Bronchus fibroblast of lung (primary cell): ENCODE measurements at places on chromosomes 13 and 19. TPM values are rescaled to one million over a fixed set of nuclear protein-coding genes. Genes with fewer than 3 reads are reported as not detected.

SEMA6B gene
- 0.45 and 0.67 TPM in 2 replicates for total RNA-seq

RAB3A gene
- total RNA-seq = 0.67 and 1.0 TPM in 2 replicates

ZNF587 gene
- total RNA-seq = 8.5 and 13.4 TPM in 2 replicates

WDR88 gene
- not detected in 2 replicates for total RNA-seq

FSD1 gene
- total RNA-seq = 24.4 and 28.6 TPM in 2 replicates

NCCRP1 gene
- not detected in 2 replicates for total RNA-seq

SHISA2 gene
- total RNA-seq = 0.17 and 0.30 TPM in 2 replicates

ALG11 gene
- 8.9 and 16.5 TPM in 2 replicates for total RNA-seq

TNFSF13B gene
- total RNA-seq = 0.74 and 2.5 TPM in 2 replicates

CXCL17 gene
- total RNA-seq = not detected in 2 replicates

C13orf46 gene
- total RNA-seq = not detected in 2 replicates

ZNF69 gene
- 1.8 and 2.7 TPM in 2 replicates for total RNA-seq

ZNF836 gene
- total RNA-seq = 3.2 and 4.8 TPM in 2 replicates

CD37 gene
- not detected in 2 replicates for total RNA-seq

ZNF468 gene
- total RNA-seq = 8.3 and 8.9 TPM in 2 replicates

ZNF763 gene
- total RNA-seq = 0.17 and 0.59 TPM in 2 replicates

SHFL gene
- total RNA-seq = 10.7 and 11.4 TPM in 2 replicates

FCHO1 gene
- 1.0 and 1.8 TPM in 2 replicates for total RNA-seq

LILRB3 gene
- total RNA-seq = not detected in 2 replicates

MTUS2 gene
- total RNA-seq = not detected in 2 replicates

MEDAG gene
- 3.4 and 3.9 TPM in 2 replicates for total RNA-seq

CCDC122 gene
- 1.2 and 4.2 TPM in 2 replicates for total RNA-seq

CYP4F22 gene
- not detected in 2 replicates for total RNA-seq

FCGBP gene
- under 0.01 TPM in 1 of 2 replicates, not detected in the other for total RNA-seq

FXYD3 gene
- not detected in 2 replicates for total RNA-seq

CEACAM4 gene
- total RNA-seq = not detected in 2 replicates

GPC6 gene
- 11.1 and 15.8 TPM in 2 replicates for total RNA-seq

TSSK6 gene
- total RNA-seq = 0.84 and 1.2 TPM in 2 replicates

ZNF442 gene
- total RNA-seq = 1.0 and 1.8 TPM in 2 replicates

ZNF253 gene
- total RNA-seq = 2.7 and 4.2 TPM in 2 replicates

ZNF610 gene
- 1.5 and 1.8 TPM in 2 replicates for total RNA-seq

PTH2 gene
- total RNA-seq = not detected in 2 replicates

COMP gene
- not detected in 2 replicates for total RNA-seq

ZNF681 gene
- 1.3 and 1.5 TPM in 2 replicates for total RNA-seq

UNC13A gene
- total RNA-seq = under 0.01 TPM in 1 of 2 replicates, not detected in the other

CYP4F8 gene
- total RNA-seq = not detected in 2 replicates

PCDH17 gene
- total RNA-seq = 0.15 and 0.17 TPM in 2 replicates

ZNF583 gene
- total RNA-seq = 1.2 and 2.2 TPM in 2 replicates

C19orf73 gene
- 2.2 and 3.3 TPM in 2 replicates for total RNA-seq

MICU2 gene
- 60.2 and 66.3 TPM in 2 replicates for total RNA-seq

ONECUT3 gene
- not detected in 2 replicates for total RNA-seq

AMER2 gene
- not detected in 2 replicates for total RNA-seq

ZNF541 gene
- 0.15 TPM in 1 of 2 replicates, not detected in the other for total RNA-seq

ZNF835 gene
- under 0.01 and 0.89 TPM in 2 replicates for total RNA-seq

IL12RB1 gene
- not detected in 2 replicates for total RNA-seq

OR7A5 gene
- not detected in 2 replicates for total RNA-seq

DAND5 gene
- total RNA-seq = not detected in 2 replicates

TYROBP gene
- total RNA-seq = not detected in 2 replicates

ZNF260 gene
- total RNA-seq = 6.5 and 6.6 TPM in 2 replicates

CCDC70 gene
- not detected in 2 replicates for total RNA-seq

ZNF154 gene
- 1.0 and 1.3 TPM in 2 replicates for total RNA-seq

LYL1 gene
- 3.2 and 3.3 TPM in 2 replicates for total RNA-seq

SHISA7 gene
- not detected in 2 replicates for total RNA-seq

PRTN3 gene
- total RNA-seq = not detected in 2 replicates

RPL36 gene
- 1,608 and 1,657 TPM in 2 replicates for total RNA-seq
